ENCODE measurements at places on chromosomes 7 and 10.

DNA sequence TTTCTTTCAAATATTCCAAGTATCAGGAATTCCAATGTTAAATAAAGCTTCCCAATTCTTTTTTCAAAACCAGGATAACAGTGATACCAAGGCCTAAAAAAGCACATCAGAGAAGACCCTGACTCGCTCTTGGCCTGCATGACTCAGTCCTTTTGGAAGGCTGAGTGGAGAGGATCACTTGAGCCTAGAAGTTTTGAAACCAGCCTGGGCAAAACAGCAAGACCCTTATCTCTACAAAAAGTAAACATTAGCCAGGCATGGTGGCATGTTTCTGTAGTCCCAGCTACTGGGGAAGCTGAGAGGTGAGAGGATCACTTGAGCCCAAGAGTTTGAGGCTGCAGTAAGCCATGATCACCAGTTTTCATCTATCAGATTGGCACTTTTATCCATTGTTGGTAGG lies 18.7 kb downstream of the NFE2L3 start:
- no peak for DNase-seq

DNA sequence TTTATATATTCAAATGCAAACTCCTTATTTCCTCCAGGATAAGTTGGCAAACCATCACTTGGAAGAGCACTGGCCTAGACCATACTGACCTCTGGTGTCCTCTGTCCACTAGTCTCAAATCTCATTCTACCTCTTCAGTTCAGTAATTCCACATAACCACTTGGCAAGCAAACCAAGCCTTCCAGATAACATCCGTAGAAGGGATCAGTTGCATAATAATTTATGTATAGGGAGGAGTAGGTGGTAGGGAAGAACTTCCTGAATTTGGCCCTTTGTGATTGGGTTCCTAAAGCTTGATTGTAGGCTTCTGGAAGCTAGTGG lies 55.0 kb downstream of the WAC start:
- no peak for DNase-seq

DNA sequence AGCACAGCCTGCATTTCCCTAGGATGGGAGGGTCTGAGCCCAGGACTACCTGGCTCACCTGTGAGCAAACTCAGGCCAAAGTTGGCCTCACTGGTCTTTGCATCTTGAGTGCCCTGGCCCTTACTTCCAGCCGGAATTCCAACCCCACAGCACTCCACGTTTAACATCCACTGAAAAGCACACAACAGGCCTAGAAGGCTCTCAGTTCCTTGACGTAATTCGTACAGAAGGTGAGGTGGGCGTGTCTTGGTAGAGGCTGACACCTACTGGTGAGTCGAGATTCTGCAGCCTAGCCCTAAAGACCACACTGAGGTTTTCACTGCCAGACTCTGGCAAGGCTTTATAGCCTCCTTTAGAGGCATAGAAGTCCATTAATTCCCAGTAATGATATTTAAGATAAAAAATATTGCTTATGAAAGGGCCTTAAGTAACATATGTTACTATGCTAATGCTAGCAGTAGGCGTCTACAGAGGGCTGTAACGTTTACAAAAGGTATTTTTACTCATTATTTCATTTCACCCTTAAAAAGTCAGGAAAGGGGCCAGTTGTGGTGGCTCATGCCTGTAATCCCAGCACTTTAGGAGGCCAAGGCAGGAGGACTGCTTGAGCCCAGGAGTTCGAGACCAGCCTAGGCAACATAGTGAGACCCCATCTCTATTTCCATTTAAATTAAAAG lies 95.8 kb downstream of the HIP1 start:
- DNase-seq, result peak; percentile 56

- DNase-seq, result no peak
These were observed 185.6 kb downstream of the ANK3 start for GRCh38 chr10:60203993-60204618.

DNA sequence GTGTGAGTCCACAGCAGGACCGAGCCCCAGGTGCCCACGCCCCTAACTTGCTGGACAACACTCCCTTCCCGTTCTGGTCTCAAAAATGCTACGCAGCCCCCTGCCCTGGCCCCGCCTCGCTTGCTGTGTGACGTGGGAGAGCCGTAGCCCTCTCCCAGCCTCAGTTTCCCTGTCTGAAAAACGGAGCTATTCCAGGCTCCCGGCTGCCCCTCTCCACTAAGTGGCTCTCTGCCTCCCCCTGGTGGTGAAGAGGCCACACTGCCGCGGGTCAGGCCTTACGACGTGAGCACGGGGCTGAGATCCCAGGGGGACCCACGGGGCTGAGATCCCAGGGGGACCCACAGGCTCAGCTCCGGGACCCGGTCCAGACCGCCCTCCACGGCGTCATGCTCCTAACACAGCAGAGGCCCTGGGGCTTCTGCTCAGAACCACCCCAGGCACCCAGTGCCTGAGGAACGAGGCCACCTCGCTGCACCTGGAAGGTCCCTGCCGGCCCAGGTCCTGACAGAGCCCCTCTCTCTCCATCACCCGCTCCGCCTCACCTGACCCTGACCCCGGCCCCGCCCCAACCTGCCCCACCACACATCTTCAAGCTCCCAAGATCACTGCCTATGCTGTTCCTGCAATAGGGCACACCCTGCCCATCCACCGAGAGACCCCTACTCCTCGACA lies 26.7 kb downstream of the MICALL2 start:
- peak; percentile 81 for DNase-seq

DNA sequence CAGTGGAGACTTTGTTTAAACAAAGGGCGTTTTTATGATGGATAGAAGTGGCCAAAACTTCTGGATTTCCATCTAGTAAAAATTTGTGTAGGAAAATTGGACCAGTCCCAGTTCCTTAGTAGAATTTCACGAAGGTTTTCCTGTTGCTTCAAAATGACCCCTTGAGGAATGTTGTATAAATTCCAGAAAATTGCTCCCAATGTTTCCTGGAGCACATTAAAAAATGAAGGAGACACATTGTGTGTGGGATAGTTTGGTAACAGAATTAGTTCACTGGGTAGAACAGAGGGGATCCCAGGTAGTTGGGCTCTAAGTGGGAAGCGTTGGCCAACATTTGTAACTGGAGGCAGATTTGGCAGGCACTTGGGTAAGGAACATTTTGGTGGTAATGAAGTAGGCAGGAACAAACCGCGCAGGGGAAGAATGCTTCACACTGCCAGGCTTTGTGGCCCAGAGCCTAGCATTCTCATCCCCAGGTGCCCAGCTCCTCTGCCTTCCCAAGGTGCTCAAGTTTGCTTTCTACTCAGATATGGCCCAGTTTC lies 758.6 kb downstream of the AUTS2 start:
- DNase-seq, result no peak

DNA sequence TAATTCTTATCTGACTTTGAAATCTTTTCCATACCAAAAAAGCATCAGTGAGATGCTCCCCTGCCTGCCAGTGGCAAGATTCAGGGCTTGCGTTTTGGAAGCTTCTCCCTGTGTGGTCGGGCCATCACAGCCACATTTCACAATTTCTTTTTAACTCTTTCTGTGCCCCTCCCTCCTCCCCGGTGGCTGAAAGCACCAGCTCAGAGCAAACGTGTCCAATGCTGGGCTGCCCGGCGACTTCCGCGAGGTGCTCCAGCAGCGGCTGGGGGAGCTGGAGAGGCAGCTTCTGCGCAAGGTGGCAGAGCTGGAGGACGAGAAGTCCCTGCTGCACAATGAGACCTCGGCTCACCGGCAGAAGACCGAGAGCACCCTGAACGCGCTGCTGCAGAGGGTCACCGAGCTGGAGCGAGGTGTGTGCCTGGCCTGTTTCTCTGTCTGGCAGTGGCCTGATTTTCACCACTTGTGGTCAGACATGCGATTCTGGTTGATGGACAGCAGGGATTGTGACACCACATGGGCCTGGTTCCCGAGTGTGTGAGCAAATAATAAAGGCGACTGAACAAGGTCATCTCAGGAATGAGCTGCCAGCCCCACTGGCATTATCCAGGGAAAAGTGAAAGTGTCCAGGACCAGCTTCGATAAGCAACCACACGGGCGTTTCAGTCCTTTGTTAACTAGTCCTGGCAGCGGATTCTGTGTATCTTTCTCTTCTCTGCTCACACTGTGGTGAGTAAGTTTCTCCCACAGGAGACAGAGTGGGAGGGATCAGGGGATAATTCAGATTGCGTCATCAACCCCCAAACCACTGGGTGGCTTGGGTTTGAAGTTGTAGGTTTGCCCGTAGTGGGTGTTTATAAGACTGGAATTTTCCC lies 2.6 kb downstream of the NPTX2 start:
- no peak for DNase-seq

- DNase-seq, result no peak
These were observed 280.0 kb upstream of the GNAI1 start for GRCh38 chr7:79854621-79855020.

GRCh38 chr7:93955304-93955703 lies 33.8 kb downstream of the GNG11 start:
- DNase-seq, result no peak

DNA sequence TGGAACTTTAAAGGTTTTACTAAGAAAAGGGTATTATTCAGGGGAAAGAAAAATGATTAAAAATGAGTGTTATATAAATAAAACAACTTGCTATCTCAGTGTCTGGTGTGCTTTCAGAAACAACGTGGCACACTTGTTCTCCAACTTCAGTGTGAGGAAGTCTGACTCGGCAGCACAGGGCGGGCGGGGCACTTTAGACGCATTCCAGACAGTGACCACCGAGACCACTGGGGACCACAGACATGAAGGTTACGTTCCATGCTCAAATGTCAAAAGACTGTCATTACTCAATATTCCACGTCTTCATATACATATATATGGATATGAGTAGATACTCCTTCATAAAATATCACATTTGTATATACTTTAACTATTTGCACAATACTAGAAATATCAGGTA lies 87.0 kb downstream of the LARP4B start:
- no peak for DNase-seq

GRCh38 chr7:66504131-66504530 lies 124.5 kb upstream of the KCTD7 start:
- DNase-seq, result no peak

DNA sequence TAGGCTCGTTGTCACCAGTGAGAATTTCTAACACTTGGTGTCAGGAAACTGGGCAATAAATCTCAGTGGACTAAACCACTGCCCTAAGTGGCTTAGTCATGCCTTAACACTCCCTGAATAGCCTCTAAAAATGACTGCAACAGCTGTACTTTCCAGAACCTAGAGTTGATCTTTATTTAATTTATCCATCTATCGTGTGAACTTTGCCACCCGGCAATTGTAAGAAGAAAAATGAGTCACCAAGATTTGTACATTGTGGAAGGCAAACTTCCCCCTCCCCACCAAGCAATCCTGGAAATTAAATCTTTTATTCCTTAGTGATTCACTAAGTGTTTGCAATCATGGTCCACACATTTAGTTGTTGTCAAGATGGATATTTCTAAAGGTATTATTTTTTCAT lies 47.1 kb downstream of the NXPH1 start:
- no peak for DNase-seq

DNA sequence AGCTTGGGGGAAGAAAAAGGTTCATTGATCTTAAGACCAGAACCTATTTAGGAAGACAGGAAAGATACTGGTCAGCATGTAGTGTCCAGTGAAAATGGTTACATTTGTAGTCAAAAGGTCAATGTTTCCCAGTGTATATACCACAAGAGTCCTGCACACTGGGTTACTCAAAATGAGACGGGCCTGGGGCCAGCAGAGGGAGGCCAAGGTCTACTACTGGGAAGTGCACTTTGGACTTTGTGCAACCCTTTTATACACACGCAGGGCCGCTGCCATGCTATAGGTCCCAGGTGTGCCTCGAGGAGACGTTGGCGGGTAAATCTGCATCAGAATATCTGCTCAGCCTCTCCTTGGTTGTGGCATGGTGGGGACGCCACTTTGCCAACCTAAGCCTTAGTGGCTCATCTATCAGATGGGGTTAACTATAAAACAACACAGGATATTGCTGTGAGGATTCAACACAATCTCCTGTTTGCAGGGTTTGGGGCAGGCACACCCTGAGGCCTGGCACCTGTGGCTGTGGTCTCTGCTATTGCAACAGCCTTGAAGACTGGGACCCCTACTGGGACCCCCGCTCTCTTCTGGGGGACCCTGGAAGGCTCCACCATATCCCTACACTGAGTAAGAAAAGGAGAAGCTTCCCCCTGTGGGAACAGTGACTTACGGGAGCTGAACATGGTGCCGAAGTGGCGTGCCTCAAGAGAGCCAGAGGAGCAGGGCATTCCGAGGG lies 19.7 kb downstream of the CLRN3 start:
- DNase-seq, result no peak

DNA sequence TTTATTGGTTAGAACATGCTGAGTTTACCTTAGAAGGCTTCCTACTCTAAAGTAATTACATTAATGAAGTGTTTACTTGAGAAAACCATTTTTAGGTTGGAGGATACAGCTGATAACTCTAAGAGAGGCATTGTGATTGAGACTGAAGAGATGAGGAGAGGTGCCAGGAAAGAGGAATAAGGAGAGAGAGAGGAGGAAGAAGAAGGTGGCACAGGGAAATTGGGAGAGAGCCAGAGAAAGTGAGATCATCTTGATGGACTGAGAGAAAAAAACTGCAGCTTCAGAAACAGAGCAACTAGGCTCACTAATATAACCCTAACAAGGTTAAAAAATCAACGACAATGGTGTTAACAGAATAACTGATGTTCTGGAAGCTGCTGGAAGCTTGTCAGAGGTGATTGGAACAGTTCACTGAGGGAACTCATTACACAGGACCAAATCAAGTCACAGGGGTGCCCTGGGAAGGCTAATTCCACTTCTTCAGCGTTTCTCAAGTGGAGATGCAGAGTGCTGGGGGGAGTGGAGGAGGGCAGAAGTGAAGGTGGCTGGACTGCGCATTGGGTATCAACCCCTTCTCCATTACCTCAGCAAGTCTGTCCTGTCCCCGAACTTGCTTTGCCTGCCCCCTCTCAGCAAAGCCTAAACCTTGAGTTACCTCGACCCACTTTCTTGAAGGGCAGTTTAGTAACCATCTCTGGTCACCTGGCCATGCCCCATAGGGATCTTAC lies 6.9 kb upstream of the SORBS1 start:
- no peak for DNase-seq

Measured in activated CD4-positive, alpha-beta T cell treated with anti-CD3 and anti-CD28 coated beads, Interleukin-2, amount 50 U/mL, for 4 hours (primary cell).